ENCODE measurements at places on chromosomes 4 and X. TPM values are rescaled to one million over a fixed set of nuclear protein-coding genes. Genes with fewer than 3 reads are reported as not detected.

Gene CFP
- polyA plus RNA-seq = 1.2 TPM

Gene SH3TC1
- polyA plus RNA-seq = 0.88 TPM

Gene HMGB3
- polyA plus RNA-seq = 118 TPM

Gene P2RY4
- not detected for polyA plus RNA-seq

Gene RHOXF2B
- polyA plus RNA-seq = 3.5 TPM

Gene NIPAL1
- 0.38 TPM for polyA plus RNA-seq

Gene ADGRG2
- not detected for polyA plus RNA-seq

Gene GSTCD
- polyA plus RNA-seq = 14.3 TPM

Gene RPGR
- 5.8 TPM for polyA plus RNA-seq

Gene TRIM75
- polyA plus RNA-seq = not detected

Gene ADGRA3
- 0.12 TPM for polyA plus RNA-seq

Gene BCORL1
- polyA plus RNA-seq = 4.3 TPM

Gene TMA16
- 74.8 TPM for polyA plus RNA-seq

Gene CTAG2
- 54.7 TPM for polyA plus RNA-seq

Gene TEX13D
- polyA plus RNA-seq = not detected

Gene TCEAL8
- 82.4 TPM for polyA plus RNA-seq

Gene FNIP2
- 4.9 TPM for polyA plus RNA-seq

Gene UGT2B15
- not detected for polyA plus RNA-seq

Gene EPGN
- not detected for polyA plus RNA-seq

Gene TBX22
- polyA plus RNA-seq = not detected

Gene CYLC1
- polyA plus RNA-seq = not detected
